Right ventricle myocardium superior (tissue), 1 donor: ENCODE measurements at places on chromosomes 12 and 14.

- DNase-seq, result no peak
Observed at GRCh38 chr12:4445156-4446101, at the start of gene FGF6. Gene FGF6 (minus strand): TSS chr12:4445815. CDS start chr12:4445570, 245 bp downstream.

GRCh38 chr14:39230416-39231035 lies 3.2 kb upstream of the MIA2 start:
- DNase-seq, result no peak

- DNase-seq, result no peak
Observed at GRCh38 chr14:33567731-33568130, 383.1 kb downstream of the EGLN3 start.

DNA sequence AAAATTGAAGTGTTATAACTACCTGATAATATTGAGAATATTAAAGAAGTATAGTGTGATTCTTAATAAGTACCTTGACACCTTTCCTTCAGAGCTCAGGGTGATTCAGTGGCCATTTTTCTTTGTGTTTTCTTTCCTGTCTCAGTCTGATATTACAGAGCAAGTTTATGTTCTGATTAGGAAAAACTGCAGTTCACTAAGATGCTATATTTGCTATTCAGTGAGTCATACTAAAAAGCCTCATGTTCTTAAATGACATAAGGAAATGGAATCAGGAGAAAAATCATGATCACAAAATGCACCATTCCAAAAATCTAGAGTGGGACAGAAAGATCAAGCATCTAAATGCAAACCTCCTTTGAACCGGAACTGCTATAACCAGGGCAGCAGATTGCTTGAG lies 390.6 kb upstream of the ATP2B1 start:
- DNase-seq, result no peak

GRCh38 chr14:104724981-104725771 lies 1.1 kb downstream of the ADSS1 start:
- DNase-seq, result peak; percentile 78

DNA sequence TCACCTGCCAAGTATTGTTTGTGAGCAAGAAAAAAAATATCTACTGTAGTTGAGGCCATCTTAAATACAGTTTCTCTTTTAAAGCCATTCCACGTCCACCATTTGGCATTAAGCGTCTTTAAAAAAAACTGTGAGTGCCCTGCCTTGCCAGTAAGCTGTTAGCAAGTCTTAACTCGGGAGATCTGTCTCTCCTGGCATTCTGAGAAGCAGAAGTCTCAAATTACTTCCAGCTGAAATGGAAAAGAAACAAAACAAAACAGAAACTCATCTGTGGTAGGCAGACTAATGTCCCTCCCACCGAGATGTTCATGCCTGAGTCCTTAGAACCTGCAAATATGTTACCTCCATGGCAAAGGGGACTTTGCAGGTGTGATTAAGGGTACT lies 126.2 kb downstream of the CRADD start:
- DNase-seq, result no peak

- DNase-seq, result no peak
Observed at GRCh38 chr12:45863332-45863731, 127.0 kb downstream of the SCAF11 start.

DNA sequence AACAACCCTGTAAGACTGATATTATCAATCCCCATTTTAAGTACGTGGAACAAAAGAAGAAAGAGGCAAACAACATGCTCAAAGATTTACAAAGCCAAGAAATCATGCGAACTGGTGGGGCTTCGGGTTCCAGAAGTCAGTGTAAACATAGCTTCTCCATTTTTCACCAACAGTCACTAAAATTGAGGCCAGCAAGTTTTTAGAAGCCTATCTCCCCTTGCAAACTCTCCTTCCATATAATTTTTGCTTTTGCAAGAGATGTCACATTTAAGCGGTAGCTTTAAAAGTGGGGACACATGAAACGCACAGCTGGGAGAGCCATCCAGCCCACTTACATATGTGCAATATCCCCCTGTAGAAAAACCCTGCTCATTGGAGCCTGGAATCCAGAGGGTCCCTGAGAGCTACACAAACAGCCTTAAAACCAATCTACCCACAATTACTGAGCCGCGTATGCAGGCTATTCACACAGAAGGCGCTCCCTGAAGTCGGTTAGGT lies 797 bp downstream of the SLC11A2 start:
- DNase-seq, result no peak

DNA sequence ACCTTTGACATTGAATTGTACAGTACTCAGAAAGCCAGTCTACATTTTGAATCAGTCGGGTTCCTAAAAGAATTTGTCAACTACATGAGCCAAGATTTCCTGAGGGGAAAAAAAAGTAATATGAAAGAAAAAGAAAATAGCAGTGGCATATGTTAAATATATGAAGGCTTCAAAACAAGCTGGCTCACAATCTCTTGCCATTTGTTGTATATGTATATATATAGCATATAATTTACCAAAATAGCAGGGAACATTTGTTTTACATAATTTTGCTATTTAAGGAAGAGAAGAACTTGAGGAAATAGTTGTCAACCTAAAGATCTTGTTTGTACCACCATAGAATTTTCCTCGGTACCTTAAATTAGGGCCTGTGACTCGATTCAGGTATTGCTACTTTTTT lies 16.9 kb downstream of the SVOP start:
- no peak for DNase-seq

DNA sequence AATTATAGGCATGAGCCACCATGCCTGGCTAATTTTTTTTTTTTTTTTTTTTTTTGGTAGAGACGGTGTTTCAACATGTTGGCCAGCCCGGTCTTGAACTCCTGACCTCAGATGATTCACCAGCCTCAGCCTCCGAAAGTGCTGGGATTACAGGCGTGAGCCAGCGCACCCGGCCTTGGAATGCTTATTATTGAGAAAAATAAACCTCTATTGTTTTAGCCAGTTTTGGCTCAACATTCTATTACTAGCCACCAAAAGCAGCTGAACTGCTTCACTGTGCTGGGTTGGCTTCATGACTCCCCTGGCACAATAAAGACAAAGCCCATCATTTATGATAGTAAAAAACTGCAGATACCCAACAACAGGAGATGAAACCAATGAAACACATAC lies 93.5 kb upstream of the CEP83 start:
- no peak for DNase-seq

GRCh38 chr12:130161261-130162243 lies 712 bp upstream of the FZD10 start:
- no peak for DNase-seq

GRCh38 chr14:87994974-87995373 lies 2.0 kb upstream of the GALC start:
- DNase-seq, result no peak

DNA sequence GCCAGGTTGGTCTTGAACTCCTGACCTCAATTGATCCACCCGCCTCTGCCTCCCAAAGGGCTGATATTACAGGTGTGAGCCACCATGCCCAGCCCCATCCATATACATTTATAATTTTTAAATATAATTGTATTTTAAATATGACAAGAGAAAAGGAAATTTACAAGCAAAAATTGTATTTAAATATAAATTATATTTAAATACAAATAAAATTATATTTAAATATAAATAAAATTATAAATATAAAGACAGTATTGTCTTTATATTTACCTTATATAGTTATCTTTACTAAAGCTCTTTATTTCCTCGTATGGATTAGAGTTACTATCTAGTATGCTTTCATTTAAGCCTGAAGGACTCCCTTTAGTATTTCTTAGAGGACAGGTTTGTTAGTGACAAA lies 11.9 kb upstream of the ATF7 start:
- DNase-seq, result no peak

DNA sequence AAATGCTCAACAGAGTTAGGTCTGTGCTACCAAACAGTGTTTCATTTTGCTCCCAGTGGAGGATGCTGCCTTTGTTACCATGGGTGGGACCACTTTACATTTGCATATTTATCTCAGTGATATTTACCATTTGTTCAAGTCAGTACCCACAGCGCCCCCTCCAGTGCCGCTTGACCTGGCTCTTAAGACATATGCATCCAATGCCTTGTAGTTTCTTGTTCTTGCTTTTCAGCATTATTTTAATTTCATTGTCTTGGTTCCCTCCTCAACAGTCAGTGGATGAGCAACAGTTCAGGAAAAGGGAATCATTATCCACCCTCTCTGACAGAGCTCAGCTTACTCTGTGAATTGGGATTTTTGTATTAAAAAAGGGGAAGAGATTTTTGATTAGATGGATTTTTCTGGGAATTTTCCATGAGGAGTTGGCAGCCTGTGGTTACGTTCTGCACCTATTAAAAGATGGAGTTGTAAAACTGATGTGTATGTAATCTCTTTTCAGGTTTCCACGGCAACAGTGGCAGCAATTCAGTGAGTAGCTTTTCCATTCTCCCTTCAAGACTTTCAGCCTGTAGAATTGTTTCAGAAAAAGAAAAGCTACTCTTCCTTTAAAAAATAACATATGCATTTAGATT lies 240.5 kb upstream of the DAAM1 start:
- DNase-seq, result no peak

GRCh38 chr12:93145086-93145485 lies 216.0 kb upstream of the EEA1 start:
- DNase-seq, result no peak
